SW480 (cell line): ENCODE measurements at places on chromosomes 12 and 14.
A peak's percentile ranks its signal among the peaks of the same experiment; 100 is the strongest.

GRCh38 chr12:116161588-116161987 is 115.9 kb downstream of the MED13L start:
- no peak for DNase-seq

- DNase-seq: no peak
These were observed 160.5 kb downstream of the KITLG start for GRCh38 chr12:88419794-88420193.

GRCh38 chr12:7989827-7990491 is 42.6 kb upstream of the FOXJ2 start:
- no peak for DNase-seq

GRCh38 chr14:24734917-24735500 is 101.0 kb upstream of the GZMB start:
- DNase-seq: peak; percentile 74

GRCh38 chr12:62695696-62696095 is 229.1 kb downstream of the MON2 start:
- no peak for DNase-seq

DNA sequence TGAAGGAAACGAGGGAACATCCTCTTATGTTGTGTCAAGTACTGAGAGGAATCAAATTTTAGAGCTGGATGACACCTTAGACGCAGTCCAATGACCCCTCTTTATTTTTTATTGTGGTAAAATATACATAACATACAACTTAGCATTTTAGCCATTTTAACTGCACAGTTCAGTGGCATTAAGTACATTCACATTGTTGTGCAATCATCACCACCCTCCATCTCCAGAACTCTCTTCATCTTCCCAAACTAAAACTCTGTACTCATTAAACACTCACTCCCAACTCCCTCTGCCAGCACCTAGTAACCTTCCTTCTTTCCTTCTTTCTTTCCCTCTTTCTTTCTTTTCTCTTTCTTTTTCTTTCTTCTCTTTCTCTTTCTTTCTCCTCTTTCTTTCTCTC is 97.2 kb upstream of the SLC24A4 start:
- no peak for DNase-seq

- no peak for DNase-seq
These were observed 476.9 kb downstream of the LRIG3 start for GRCh38 chr12:58443273-58443980.

GRCh38 chr12:129552996-129553750 is 350.7 kb downstream of the TMEM132D start:
- DNase-seq: no peak

DNA sequence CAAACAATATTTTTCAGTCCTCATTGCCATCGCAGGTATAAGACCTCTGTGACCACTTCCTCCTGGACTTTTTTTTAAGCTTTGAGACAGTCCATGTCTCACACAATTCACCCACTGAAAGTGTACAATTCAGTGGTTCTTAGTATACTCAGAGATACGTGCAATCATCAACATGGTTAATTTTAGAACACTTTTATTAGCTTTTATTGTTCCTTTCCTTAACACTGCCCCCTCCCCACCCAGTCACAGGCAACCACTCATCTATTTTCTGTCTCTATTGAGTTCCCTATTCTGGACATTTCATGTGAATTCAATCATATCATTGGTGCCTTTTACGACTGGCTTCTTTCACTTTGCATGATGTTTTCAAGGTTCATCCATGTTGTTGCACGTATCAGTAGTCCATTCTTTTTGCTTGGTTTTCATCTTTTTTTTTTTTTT is 16.2 kb downstream of the NCKAP5L start:
- no peak for DNase-seq

DNA sequence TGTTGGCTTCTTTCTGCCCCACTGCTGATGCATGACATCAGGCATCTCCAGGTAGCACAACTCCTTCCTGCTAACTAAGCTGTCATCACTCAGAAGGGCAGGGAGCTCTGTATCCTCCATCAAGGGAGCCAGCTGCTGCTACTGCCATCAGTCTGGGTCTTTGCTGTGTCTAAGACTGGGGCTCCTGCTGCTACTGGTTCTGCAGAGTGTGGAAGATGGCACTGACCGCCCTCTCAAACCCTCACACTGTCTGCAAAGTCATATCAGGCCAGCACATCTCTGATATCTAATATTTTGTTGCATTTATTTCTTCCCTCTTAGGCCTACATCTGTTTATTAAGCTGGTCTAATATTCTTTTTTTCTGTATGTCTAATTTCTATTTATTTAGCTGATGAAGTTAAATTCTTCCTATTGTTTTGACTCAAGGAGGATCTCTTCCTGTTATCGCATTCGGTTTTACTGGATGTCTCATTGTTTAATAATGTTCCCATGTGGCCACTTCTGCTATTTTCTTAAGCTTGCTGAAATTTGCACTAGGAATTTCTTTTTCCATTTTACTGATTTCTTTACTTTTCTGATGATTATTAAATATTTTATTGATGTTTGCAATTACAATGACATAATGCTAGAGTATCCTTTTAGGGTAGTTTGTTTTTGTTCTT is 7.6 kb upstream of the E2F7 start:
- no peak for DNase-seq

GRCh38 chr12:57735952-57736740 is 2.4 kb downstream of the AGAP2 start:
- DNase-seq: peak; percentile 62

DNA sequence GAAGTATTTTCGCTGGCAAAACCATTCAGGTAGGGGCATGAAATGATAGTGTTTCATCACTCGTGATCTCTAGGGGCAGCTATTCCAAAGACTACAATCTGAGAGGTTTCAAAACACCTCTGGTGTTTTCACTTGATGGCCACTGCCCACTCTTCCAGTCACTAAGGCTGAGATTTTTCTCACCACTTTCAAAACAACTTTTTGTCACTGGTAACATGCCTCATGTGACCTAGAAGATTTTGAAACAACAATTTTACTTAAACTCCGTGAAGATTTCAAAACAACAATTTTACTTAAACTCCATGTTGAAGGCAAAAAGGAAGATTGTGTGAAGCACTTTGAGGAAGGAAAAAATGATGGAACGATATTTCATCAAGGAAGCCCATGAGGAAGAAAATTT is 1.2 kb upstream of the IRAK3 start:
- DNase-seq: no peak

DNA sequence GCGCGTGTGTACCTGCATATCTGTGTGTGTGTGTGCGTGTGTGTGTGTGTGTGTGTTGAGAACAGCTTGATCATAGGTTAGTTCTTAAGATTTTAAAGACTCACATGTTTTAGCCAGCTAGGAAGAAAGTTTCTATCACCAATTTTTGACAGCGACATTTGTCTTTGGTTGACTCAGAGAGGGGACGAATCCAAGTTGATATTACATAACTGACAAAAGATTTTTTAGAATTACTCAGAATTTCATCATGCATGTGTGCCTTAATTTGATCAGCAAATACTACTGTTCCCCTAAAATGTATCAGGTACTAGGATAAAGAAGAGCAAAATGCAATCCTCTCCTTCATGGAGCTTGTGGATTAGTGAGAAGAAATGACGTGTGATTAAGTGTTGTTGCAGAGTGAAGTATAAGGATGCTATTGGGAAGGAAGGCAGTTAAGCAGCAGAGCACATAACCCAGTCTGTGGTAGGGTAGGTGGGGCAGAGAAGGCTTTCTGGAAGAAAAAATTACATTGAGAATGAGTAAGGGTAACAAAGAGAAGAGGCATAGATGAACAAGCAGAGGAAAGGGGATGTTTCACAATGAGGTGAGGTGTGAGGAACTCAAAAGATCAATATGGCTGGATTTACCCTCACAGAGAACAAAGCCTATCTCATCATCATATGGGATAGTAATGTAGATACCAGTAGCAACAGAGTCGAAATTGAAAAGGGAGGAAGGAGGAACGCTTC is 77.5 kb downstream of the ELK3 start:
- no peak for DNase-seq

DNA sequence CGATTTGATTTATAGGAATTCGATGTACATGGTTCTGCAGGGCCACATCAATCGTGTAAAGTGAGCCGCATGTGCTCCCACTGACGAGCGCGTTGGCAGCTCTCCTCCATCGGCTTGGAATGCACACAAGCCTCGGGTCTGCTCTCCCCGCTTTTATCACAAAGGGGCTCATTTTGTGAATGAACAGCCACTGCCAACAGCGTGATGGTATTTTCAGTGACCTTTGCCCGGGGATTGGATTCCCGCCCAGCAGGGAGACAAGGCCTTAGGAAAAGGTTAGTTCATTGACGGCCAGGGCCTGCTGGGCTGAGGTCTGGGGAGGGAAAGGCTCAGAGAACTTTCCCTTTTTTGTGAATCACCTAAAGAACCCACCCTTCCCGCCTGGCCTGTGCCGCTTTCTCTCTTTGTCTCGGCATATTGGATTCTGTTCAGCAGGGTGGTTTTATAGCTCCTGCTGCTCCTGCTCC is 232.1 kb downstream of the MSRB3 start:
- peak; percentile 53 for DNase-seq

GRCh38 chr14:73686901-73687300 is 27.3 kb downstream of the PNMA1 start:
- DNase-seq: no peak

DNA sequence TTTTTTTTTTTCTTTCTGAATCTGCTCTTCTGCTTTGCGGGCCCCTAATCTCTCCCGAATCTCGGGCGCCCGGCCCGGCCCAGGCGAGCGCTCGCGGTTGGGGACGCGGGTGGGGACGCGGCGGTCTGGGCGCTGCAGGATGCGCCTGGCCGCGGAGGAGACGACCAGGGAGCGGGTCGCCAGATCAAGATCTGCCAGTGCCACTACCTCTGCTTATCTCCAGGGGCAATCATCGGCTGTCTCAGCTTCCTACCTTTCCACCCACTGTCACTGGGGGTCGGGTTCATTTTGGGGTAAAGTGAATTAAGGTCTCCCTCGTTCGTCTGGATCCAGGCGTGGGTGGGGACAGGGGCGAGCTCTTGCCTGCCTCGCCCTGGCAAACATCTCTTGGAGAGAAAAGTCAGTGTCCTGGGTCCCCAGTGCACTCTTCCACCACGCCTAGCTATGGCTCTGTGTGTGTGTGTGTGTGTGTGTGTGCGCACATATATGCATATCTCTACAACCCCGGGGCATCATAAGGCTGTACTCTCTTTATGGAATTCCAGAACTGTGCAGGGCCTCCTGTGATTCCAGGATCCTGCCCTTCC is 422.3 kb downstream of the VRK1 start:
- no peak for DNase-seq

DNA sequence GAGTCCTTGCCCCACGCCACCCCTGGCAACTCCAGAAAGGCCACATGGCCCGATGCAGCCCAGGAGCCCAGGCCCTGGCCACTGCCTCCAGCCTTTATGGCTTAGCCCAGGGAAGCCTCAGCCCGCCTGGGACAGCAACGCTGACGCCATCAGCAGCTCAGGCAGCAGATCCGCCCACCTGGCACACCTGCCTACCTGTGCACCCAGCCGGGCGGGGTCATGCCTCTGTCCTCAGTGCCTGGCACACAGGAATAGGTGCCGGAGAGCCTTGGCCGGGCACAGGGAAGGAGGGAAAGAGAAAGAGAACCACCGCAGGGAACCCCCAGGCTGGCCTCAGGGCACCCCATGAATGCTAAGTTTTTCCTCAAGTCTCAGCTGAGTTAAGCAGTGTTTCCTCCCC is 21.1 kb downstream of the BEGAIN start:
- peak; percentile 53 for DNase-seq

DNA sequence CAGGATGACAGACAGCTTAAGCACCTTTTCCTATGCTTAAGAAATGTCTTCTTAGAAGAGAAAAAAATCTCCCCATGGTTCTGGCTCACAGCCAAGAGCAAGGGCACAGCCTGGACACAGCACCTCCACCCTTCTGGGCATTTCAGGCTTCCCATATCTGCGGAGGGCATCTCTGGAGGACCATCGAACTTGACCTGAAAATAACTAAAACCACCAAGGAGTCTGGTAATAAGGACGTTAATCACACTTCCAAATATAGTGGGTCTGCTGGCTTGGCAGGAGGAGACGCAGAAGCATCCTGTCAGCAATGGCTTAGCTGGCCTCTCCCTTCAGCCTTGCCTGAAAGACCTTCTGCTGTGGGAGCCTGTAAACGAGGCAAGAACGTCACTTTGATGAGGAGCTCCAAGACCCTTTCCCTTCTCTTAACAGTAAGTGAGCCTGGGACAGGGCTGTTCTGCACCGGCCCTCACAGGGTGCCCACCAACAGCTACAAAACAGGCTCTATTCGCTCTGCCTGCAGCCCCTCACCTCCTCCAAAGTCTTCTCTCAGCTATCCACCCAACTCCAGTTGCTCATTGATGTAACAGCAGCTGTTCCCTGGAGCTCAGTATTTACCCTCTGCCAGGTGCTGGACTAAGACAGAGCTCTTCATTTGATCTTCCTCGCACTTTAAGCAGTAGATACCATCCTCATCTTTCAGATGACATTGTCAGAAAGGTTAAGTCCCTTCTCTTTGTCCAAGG is 13.2 kb downstream of the SETD3 start:
- DNase-seq: no peak

DNA sequence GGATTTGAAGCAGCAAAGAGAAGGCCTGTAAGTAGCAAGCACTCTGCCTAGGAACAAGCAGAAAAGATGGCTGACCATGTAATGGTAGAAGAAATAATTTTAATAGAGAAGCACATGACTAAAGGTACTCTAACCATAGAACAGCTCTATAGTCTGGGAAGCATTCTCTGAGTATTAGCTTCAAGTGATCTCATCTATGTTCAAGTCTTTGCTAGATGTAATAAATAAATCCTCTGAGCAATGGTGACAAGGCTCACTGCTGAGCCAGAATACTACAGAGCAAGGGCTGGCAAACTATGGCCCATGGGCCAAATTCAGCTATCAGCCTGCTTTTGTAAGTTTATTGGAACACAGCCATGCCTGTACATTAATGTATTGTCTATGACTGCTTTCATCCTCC is 84.8 kb downstream of the PEBP1 start:
- no peak for DNase-seq

DNA sequence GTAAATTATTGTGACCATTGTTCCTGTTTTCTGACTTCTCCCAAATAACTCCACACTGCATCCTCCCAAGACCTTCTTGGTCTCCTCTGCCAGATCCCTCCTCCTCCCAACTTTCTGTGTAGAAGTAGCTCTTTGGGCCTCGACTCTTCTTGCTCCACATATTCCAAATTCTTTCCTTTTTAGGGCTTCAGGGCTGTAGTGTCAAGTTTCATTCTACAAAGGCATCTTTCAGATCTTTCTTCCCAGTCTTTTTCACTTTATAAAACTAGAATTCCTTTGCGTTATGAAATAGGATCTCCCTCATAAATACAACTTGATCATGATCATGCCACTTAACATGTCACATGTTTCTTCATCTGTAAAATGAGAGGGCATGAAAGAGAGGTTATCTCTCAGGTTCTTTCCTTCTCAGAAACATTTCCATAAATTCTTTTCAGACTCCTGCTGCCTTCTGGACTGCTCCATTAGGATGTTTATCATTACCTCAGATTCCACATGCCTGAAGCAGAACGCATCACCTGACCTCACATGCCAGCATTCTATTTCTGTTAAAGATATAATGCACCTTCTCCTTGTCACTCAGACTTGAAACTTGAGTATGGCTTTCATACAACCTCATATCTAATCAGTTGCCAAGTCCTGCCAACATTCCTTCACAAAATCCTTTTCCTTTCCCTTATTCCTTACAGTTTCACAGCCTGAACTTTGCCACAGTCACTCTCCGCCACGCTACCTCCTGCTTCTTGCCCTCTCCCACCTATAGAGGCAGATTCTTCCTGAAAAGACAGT is 8.5 kb downstream of the SLC38A1 start:
- DNase-seq: no peak
